ENCODE measurements at places on chromosomes 5 and 9. TPM values are rescaled to one million over a fixed set of nuclear protein-coding genes. Genes with fewer than 3 reads are reported as not detected.

The MAMDC2 gene
- total RNA-seq, result 3.1 TPM

The BTNL3 gene
- not detected for total RNA-seq

The IL3 gene
- total RNA-seq, result not detected

The EGFL7 gene
- 49.4 TPM for total RNA-seq

The ZFR gene
- 78.7 TPM for total RNA-seq

DNA sequence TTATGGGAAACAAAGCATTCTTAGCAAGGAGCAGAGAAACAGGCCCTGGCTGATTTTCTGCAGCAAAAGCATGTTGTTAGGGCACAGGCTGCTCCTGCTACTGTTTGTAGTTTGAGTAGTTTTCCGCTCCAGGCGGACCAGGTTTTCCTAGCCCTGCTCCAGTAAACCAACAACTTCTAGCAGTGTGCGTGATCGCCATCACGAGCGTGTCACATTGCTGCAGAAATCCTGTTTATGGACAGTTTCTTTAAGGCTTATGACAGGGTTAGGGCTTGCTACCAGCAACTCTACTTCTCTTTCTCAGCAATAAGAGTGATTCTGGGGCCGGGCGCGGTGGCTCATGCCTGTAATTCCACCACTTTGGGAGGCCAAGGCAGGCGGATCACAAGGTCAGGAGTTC, 803.9 kb upstream of the CDH10 start:
- DNase-seq, result no peak

- DNase-seq, result peak; percentile 30
Observed at GRCh38 chr9:123102375-123103113, 69.1 kb downstream of the GPR21 start.
